ENCODE measurements at places on chromosomes 3 and 15. TPM values are rescaled to one million over a fixed set of nuclear protein-coding genes. Genes with fewer than 3 reads are reported as not detected.

GRCh38 chr15:70098153-70098460, 390 bp upstream of the TLE3 start:
- no peak for DNase-seq

MOBP gene
- total RNA-seq: 0.33 TPM

GRCh38 chr3:165797551-165797950, 39.7 kb downstream of the BCHE start:
- no peak for DNase-seq

DNA sequence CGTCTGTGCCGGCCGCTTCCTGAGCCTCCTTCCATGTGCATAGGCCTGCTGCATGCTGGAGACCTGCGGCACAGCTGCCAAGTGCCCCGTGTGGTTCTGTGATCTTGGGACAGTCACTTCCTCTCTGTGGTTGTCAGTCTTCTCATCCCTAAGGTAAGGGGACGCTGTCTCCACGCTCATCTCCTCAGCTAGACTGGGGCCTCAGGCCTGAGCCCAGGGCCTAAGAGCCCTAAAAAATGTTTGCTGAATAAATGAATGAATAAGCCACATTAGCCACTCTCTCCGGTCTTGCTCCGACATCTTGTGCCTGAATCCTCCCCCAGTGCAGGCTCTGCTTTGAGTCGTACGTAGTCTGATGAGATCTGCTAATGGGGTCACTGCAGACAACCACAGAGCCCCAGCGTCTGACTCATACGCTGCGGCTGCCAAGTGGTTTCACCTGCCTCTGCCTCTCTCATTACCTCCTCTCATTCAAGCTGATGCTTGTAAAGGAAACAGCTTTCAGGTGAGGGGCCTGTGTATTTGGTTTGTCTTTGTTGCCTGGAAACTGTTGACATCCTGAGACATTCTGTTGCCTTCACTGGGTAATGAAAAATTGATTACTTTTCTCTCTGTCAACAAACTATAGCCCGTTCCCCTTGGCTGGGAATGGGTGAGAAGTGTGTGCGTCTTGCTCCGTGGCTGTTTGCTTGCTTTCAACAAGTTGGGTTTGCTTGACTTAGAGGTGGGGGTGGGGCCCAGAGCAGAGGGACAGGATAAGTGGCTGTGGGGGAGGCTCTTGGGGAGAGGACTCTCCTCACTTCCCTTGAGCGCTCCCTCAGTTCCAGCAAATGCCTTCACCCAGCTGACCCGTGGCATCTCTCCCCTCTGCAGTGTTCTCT, 15.9 kb downstream of the RPLP1 start:
- DNase-seq: peak; percentile 57

- no peak for DNase-seq
These were observed 14.4 kb upstream of the ACAN start for GRCh38 chr15:88788816-88789215.

ADPRH gene
- 1.4 TPM for total RNA-seq

GRCh38 chr15:79943820-79944219, 27.2 kb downstream of the BCL2A1 start:
- DNase-seq: no peak

- DNase-seq: no peak
These were observed 164.7 kb upstream of the RGMA start for GRCh38 chr15:93253681-93254080.

DNA sequence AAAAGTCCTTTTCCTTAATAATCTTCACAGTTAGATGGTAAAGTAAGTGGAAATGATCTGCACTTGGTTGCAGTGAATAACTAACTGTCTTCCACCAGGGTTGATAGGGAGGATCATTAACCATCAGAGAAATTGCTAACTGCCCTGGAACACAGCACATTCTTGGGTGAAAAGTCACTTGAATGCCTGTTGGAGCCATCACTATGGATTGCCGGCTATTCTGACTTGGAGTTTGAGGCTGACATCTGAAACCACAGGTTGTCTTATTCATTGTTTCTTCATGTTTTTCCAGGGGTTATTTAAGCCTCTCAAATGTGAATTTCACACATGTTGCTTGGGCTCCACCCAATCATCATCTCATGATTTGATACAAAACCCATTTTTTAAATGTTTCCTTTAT, 901.4 kb downstream of the MCTP2 start:
- DNase-seq: no peak

DNA sequence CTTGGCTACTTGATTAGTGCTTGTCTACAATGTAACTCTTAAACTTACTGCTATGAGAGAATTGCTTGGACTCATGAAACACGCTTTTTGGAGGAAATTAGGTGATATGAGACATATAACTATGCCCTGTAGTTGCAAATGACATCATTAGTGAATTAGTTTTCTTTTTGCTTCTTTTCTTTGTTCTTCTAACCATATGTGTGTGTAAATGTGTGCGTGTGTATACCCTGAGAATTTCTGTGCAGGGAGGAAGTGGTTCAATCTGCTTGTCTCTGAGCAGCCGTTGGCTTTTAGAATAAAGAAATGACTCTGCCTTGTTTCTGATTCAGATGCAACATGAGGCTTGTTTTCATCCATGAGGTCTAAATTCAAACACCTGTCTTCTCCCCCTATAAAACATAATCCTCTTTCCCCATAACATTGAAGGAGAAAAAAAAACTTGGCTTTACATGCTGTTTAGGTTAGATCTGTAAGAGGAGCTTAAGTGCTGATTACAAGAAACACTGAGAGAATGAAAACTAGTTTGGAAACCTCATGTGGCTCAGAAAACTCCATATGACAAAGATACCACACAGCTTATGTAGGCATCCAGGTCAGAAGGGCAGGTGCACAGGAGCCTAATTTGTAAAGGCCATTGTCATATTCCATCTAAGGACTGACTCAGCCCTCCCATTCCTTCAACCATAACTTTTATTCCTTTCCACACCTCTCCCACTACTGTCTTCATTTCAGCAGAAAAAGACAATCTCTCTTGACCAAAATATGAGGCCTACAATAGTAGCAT, 30.5 kb upstream of the BLM start:
- DNase-seq: no peak

ARGFX gene
- not detected for total RNA-seq

- DNase-seq: no peak
These were observed 3.6 kb downstream of the SMC4 start for GRCh38 chr3:160403028-160403545.

GRCh38 chr15:39088156-39088555, 492.7 kb upstream of the THBS1 start:
- no peak for DNase-seq

DNA sequence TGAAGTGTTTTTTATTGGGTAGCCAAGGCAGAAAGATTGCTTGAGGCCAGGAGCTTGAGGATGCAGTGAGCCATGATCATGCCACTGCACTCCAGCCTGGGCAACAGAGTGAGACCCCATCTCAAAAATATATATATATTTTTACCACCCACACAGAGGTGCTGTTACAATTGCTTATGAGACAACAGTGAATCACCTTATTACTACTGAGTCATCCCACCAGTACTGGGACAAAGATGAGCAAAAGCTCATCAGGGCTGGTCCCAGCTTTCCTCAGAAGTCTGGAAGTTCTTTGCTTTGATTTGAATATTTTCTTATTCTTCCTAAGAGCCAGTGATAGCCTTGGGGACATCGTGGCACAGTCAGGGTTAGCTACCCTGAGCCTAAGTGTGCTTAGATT, 207.7 kb downstream of the SOX2 start:
- DNase-seq: no peak

TMEM108 gene
- total RNA-seq: 9.9 TPM

DNA sequence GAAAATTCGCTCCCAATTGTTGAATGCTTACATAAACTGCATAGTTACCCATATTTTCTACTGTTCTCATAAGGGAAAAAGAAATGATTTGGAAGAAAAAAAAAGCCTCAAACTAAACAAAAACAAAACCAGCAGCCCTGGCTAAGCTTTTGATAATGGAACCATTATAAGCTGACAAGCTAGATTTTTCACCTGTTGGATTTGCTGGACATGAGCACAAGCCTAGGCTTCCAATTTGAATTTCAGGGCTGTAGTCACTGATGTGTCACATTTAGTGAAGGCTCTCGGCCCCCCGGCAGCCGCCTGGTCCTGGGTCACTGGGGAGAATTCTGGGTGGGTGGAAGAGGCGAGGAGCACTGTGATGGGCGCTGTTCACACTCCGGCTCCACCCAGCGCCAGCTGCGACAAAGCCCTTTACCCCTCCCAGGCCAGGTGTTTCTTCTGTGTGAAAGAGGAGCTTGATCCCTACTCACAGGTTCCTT, 4.6 kb downstream of the FBXL22 start:
- DNase-seq: no peak

- DNase-seq: no peak
These were observed 16.9 kb upstream of the ALCAM start for GRCh38 chr3:105349684-105350387.

- peak; percentile 72 for DNase-seq
These were observed 49.1 kb upstream of the LIMD1 start for GRCh38 chr3:45545476-45545875.
